ENCODE measurements at places on chromosomes 4 and X.
A peak's percentile ranks its signal among the peaks of the same experiment; 100 is the strongest.

GRCh38 chr4:172232966-172233365 is 419.8 kb downstream of the GALNTL6 start:
- no peak for DNase-seq

DNA sequence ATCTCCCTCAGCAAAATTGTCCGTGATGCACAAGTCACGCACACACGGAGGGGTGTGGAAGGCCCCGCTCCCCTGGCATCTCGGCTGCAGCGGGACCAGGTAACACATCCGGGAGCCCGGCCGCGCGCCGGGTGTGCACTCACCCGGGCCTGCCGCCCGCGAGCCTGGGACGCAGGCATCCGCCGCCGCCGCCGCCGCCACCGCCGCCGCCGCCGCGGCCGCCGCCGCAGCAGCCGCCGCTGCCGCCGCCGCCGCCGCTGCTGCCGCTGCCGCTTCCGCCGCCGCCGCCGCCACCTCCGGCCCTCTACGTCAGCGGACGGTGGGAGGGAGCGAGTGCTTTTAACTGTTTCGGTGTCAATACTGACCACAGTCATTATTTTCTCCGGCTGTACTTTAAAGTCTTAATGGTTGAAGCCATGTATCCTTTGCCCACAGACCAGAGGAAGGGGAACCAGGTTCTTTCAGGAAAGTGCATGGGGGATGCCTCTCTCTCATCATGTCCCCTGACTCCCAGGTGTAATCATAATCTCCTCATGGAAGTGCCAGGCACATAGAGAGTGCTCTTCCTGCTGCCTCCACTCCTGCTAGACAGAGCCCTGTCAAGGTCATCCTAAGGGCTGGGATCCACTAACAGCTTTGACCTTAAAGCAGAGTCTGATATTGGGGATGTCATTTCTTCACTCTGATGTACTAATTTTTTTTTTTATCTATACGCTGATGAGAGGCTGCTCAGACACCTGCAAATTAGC is 38.0 kb downstream of the MAGEE2 start:
- no peak for DNase-seq

DNA sequence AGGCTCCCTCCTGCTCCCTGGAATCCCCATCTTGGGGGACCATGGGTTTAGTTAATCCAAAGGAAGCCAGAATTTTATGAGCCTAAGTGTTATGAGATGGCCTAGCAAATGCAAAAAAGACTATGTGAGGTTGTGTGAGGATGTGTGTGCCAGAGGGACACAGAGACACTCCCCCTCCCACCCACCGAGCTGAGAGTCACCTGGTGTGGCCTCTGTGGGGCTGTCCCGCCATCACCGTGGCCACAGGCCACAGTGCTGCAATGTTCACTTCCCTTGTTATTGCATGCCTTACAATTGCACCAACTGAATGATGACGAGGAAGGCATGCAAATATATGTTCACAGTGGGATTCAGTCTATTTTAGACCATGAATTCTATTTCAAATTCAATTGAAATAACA is 601 bp upstream of the FGFBP2 start:
- DNase-seq: no peak

- DNase-seq: no peak
Observed at GRCh38 chr4:151605215-151605614, 155.6 kb downstream of the GATB start.

GRCh38 chr4:106676173-106676921 is 307.8 kb upstream of the GIMD1 start:
- no peak for DNase-seq

- no peak for DNase-seq
Observed at GRCh38 chr4:5524446-5525299, 183.7 kb downstream of the EVC2 start.

- no peak for DNase-seq
Observed at GRCh38 chrX:38891641-38892413, 90.6 kb downstream of the MID1IP1 start.

GRCh38 chrX:41512394-41512793 is 65.3 kb downstream of the NYX start:
- DNase-seq: no peak

- no peak for DNase-seq
Observed at GRCh38 chr4:120857312-120857711, 65.2 kb downstream of the PRDM5 start.

DNA sequence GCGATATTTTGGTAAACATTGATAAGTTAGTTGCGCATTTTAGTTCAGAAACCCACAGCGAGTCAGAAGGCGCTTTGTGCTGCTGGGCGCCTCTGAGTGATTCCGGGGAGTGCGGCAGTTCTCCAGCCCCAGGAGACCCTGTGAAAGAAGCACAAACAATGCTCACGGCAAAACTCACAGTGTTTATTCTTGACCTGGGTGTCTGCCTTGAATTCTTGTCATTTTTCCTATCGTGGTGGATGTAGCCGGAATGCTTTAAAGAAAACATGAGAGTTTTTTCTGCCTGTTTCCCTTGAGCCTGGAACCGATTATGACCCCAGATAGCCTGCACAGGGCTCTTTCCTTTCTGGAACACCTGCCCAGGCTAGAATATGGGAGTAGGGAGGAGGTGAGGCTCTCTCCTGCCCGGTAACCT is 6.7 kb downstream of the TBL1X start:
- no peak for DNase-seq

- DNase-seq: no peak
Observed at GRCh38 chrX:39481621-39482020, 616.1 kb downstream of the BCOR start.

GRCh38 chrX:69284491-69284890 is 119.2 kb upstream of the PJA1 start:
- no peak for DNase-seq

GRCh38 chr4:105858466-105859040 is 36.7 kb upstream of the NPNT start:
- DNase-seq: no peak

- DNase-seq: no peak
Observed at GRCh38 chr4:139631791-139632190, 33.8 kb upstream of the MGST2 start.

GRCh38 chrX:152259150-152259549 is 120.8 kb upstream of the MAGEA10 start:
- no peak for DNase-seq

GRCh38 chr4:153469031-153469430 is 2.9 kb downstream of the TMEM131L start:
- DNase-seq: no peak

DNA sequence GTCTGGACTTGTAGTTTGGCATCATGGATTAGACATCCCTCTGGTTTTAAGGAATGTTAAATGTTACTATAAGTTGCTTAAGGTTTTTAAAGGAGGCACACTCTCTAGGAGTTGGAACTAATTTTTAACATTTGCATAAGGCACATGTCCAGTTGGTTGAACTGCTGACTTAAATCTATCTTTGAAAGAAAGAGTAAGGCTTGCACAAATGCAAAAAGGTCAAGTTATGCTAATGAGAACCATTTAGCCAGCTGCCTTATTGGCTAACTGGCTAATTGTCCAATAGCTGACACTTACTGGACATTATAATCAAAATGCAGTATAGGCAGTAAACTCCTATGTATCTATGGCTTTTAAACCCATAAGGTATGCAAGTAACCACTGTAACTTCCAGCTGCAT is 206.1 kb upstream of the TTC29 start:
- no peak for DNase-seq

- DNase-seq: peak; percentile 26
Observed at GRCh38 chr4:128810331-128810870, 901 bp downstream of the JADE1 start.

DNA sequence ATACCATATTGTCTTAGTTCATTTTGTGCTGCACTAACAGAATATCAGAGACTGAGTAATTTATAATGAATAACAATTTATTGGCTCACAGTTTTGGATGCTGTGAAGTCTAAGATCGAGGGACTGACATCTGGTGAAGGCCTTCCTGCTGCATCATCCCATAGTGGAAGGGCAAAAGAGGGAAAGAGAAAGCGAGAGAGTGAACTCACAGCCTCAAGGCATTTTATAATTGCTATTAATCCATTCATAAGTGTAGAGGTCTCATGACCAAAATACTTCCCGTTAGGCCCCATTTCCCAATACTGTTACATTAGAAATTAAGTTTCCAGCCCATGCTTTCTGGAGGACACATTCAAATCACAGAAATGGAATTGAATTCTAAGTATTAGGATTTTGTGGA is 554.4 kb downstream of the TRAM1L1 start:
- no peak for DNase-seq

DNA sequence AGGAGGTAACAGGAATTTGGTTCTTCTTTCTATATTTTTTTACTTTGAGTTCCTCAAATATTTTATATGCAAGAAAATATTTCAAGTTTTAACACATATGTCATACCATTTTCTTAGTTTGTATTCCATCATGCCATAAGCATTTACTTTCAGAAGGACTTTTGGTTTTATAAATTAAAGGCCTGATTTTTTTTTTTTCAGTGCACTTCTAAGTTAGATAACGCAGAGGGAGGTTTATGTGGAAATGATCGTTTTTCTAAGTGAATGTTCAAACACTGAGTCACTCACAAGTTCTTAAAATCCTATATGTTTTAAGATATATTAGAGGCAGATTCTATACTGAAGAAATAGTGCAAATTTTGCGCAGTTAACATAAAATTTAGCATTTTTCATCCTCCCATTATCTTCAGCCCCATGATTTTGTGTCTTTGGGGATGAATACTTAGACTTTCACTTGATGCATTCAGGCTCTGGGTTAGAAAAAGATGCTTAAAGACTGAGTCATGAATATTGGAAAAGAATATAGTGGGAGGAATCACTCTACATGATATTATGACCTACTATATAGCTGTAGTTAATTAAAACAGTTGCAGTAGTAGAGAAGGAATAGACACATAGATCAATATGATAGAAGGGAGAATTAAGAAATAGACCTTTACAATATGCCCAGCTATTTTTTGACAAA is 54.9 kb downstream of the COL4A5 start:
- DNase-seq: no peak

- no peak for DNase-seq
Observed at GRCh38 chrX:19747652-19748610, 139.5 kb downstream of the SH3KBP1 start.

Data from NCI-H1930 (cell line).